ENCODE measurements at places on chromosomes 7 and 10.
A peak's percentile ranks its signal among the peaks of the same experiment; 100 is the strongest.

GRCh38 chr7:5429857-5430611 is 6.4 kb upstream of the TNRC18 start:
- no peak for DNase-seq

DNA sequence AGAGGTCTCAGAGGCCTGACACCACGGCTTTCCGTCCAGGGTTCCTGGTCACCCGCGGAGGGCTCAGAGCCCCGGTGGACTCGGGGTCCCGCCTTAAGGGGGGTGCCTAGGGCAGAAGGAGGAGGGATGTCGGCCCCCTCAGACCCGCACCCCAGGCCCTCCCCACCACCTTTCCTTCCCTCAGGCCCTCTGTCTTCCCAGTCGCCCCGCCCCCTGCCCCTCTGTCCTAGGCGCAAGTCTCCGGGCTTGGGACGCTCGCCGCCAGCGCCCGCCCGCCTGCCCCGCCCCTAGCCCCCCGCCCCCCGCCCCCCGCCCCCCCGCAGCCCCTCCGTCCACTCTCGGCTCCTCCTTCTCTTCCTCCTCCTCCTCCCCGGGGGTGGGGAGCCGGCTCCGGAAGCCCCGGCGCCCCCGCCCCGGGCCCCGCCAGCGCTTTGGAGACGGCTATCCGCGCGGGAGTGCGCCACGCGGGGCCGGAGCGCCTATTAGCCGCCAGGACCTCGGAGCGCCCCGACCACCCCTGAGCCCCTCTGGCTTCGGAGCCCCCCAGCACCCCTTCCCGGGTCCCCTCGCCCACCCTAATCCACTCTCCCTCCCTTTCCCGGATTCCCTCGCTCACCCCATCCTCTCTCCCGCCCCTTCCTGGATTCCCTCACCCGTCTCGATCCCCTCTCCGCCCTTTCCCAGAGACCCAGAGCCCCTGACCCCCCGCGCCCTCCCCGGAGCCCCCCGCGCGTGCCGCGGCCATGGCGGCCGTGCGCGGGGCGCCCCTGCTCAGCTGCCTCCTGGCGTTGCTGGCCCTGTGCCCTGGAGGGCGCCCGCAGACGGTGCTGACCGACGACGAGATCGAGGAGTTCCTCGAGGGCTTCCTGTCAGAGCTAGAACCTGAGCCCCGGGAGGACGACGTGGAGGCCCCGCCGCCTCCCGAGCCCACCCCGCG is at the start of gene AEBP1:
Gene AEBP1, plus strand, starts transcription at position 423 of the 937 bp plus-strand sequence. Its CDS starts 321 bp downstream, at position 744.
- DNase-seq = no peak

GRCh38 chr7:133545618-133546017 is 292.7 kb downstream of the EXOC4 start:
- no peak for DNase-seq

DNA sequence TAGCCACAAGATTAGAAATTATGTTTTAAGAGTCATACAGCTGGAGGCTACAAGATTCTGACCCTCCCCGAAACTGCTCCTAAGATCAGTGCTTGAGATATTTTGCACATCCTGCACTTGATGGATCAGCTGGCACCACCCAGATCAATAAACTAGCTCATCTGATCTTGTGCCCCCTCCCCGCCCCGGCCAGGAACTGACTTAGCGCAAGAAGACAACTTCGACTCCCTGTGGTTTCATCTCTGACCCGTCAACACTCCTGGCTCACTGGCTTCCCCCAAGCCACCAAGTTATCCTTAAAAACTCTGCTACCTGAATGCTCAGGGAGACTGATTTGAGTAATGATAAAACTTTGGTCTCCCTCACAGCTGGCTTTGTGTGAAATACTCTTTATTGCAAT is 73.5 kb upstream of the NPSR1 start:
- DNase-seq = no peak

- no peak for DNase-seq
These were observed 272.2 kb downstream of the SNX13 start for GRCh38 chr7:17668122-17668521.

- peak; percentile 32 for DNase-seq
These were observed at the start of gene CDHR1 for GRCh38 chr10:84194424-84195043. Gene CDHR1 (plus strand): TSS chr10:84194537. CDS start chr10:84194761, 224 bp downstream.

DNA sequence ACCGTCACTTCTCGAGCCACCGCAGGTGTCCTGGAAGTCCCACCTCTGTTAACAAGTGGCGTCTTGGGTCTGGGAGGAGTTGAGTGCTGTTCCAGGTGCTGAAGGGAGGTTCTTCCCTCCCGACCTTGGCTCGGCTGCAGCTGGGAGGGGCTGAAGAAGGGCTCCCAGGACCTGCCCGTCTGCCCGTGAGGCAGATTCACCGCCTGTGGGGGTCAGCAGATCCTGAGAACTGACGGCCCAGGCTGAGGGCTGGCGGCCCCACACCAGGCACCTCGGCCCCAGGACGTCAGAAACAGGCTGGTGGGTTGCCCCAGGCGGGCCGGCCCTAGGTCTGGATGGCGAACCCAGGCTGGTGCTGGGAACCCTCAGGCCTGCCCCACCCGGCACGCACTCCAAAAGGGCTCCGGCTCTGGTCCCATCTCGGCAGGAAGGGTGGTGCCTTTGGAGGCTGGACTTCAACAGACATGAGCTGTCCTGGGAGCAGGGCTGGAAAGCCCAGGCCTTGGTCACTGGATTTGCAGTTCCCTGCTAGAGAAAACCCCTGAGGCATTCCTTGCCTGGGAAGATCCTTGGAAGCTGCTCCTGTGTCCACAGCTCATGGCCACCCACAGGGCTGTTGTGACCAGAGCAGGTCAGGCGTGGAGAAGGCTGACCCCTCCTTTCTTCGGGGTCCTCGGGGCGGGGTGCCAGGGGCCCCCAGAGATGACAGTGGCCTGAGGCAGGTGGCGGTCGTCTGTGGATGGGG is 42.6 kb upstream of the CFAP46 start:
- no peak for DNase-seq

GRCh38 chr7:79055722-79056415 is 397.6 kb downstream of the MAGI2 start:
- DNase-seq = no peak

DNA sequence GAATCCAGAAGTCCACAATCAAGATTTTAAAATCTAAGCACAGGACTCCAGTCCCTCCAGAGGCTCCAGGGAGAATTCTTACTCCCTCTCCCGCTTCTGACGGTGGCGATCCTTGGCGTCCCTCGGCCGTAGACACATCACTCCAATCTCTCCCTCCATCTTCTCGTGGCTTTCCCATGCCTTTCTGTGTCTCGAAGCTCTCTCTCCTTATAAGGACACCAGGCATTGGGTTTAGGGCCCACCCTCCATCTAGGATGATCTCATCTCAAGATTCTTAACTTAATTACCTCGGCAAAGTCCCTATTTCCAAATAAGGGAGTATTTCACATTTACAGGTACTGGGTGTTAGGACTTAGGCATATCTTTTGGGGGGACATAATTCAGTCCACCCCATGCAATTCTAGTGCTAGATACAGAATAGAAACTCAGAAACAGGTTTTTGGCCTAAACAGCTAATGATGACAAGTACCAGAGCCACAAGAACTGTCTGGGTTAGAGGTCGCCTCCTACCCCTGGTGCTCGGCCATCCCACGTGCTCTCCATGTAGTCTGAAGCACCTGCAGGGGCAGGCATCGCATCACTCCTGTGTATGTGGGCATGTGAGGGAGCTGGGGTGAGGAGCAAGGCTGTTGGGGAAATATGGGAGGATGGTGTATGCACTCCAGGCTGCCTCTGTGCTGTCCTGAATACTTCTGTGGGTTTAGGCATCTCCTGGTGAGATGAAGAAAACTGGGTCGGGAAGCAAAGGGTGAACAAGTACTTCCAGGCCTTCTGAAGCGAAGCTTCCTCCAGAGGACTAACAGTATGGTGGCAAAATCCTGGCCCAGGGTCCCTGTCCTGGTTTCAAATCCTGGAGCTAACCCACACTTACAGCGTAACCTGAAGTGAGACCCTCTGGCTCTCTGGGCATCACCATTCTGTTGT is 298.3 kb upstream of the ZMIZ1 start:
- DNase-seq = no peak

DNA sequence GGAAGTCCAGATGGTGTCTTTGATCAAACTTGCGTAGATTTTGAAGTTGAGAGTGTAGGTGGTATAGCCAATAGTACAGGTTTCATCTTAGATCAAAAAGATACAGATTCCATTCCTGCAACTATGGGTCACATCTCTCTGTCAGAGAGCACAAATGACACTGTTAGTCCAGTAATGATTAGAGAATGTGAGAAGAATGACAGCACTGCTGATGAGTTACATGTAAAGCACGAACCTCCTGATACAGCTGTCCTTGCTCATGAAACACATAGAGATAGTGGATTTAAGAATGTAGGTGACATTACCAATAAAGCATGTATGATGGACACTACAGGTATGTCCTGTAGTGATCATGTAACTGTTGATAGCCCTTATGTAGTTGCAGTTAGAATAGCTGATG is 59.1 kb downstream of the LOXL4 start:
- no peak for DNase-seq

DNA sequence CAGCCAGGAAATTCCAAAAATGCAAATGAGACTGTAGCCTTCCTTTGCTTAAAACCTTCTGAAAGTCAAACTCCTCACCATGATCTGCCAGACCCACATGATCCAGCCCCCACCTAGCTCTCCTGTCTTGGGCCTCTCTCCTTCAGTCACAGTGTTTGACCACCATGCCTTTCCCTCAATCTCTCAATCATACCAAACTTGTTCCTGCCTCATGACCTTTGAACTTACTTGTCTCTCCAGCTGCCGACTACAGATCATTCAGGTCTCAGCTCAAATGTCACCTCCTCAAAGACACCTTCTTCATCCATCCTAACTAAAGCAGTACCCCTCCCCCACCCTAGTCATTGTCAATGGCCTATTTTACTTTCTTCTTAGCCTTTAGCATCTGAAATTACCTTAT is 9.3 kb upstream of the ADD3 start:
- DNase-seq = no peak

- no peak for DNase-seq
These were observed 27.4 kb downstream of the RELN start for GRCh38 chr7:103962070-103962469.

DNA sequence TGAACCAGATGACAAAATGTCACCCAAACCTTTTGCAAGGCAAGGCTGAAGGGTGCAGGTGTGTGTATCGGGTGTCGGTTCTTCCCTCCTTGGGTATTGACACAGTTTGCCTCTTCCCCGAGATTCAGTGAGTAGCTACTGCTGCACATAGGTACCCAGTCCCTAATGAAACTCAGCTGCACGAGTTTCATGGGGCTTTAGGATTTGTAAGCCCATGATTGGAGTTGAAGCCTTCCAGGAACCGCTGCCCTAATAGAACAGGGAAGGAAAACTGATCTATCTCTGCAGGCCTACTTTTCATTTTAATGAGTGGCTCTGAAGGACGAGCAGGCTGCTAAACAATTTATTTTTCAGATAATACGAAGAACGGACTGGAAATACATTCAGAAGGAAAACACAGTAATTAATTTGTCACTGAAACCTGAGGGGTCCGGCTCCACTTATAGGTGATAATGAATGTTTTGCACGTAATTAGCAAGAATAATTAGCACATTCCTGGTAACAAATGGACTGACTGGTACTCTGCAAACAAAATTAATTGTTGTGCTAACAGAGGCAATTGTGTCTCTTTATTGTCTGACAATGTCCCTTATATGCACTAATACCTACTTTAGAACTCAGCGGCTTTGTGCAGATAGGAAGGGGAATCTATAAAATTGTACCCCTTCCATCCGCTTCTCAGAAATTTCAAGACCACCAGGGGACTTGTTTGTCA is 49.6 kb upstream of the FZD8 start:
- DNase-seq = no peak

DNA sequence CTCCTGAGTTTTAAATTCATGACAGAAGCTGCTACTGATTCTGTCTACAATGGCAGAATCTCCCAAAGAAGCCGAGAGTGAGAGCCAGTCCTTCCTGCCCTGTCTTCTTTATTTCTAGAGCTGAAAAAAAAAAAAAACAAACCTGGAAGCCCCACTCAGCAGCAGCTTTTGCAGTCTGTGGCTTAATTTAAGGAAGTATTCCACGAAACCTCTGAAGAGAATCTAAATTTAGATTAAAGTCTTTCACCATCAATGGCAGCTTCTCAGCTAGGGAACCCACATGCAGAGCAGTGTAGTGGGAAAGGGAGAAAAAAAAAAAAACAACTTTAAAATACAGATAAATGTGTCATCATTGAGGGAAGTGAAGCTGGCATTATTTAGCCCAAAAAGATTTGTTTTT is 23.4 kb downstream of the SMURF1 start:
- no peak for DNase-seq

DNA sequence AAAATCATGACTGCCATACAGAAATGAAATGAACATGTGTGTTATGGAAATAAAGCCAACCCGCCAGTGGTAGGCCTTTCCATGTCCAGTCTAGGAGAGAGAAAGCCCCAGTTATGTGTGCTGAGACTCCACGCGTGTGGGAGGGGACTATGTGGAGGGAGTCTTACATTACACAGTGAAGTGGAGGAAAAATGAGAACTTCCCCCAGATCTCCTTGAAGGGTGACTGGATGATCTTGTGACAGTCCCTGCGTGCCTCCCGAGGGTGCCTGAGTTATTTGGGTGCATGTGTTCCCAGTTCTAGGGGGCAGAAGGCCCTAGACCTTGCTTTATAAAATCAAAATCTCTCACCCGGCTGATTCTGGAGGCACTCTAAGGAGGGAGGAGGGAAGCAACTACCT is 24.2 kb downstream of the UPP1 start:
- DNase-seq = no peak

GRCh38 chr10:80413271-80413996 is 5.1 kb downstream of the PRXL2A start:
- no peak for DNase-seq

DNA sequence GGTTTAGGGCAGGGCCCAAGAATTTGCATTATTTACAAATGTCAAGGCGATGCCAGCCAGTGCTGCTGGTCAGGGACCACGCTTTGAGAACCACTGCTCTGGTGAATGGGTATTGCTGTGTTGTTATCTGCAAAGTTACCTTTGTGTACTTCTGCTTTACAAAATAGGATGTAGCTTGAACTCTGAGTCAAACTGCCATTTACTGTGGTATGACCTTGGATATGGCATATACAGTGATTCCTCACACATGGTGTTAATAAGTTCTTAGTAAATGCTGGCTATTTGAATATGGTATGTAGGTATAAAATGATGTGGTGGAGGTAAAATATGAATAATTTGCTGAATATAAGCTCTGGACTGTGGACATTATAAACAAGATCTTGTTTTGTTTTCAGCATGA is 148.9 kb downstream of the AUTS2 start:
- DNase-seq = no peak

DNA sequence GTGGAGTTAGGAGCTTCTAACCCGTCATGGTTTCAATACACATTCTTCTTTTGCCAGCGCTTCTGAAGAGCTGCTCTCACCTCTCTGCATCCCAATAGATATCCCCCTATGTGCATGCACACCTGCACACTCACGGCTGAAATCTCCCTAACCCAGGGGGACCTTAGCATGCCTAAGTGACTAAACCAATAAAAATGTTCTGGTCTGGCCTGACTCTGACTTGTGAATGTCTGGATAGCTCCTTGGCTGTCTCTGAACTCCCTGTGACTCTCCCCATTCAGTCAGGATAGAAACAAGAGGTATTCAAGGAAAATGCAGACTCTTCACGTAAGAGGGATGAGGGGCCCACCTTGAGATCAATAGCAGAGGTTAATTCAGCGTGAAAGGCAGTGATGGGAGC is 22.4 kb downstream of the PRSS2 start:
- DNase-seq = no peak

- no peak for DNase-seq
These were observed 17.3 kb upstream of the SEMA3C start for GRCh38 chr7:80935991-80936780.

- DNase-seq = no peak
These were observed 947 bp downstream of the HOXA3 start for GRCh38 chr7:27151341-27151930.

GRCh38 chr10:77208684-77209256 is 428.8 kb downstream of the KCNMA1 start:
- no peak for DNase-seq
